ENCODE measurements at places on chromosomes 16 and 17.
A peak's percentile ranks its signal among the peaks of the same experiment; 100 is the strongest.

- DNase-seq = no peak
Observed at GRCh38 chr17:39678340-39679116, 9.3 kb downstream of the PGAP3 start.

GRCh38 chr17:63697341-63698286 is 2.3 kb downstream of the LIMD2 start:
- peak; percentile 69 for DNase-seq

GRCh38 chr17:57708410-57708809 is 36.7 kb downstream of the CCDC182 start:
- no peak for DNase-seq

DNA sequence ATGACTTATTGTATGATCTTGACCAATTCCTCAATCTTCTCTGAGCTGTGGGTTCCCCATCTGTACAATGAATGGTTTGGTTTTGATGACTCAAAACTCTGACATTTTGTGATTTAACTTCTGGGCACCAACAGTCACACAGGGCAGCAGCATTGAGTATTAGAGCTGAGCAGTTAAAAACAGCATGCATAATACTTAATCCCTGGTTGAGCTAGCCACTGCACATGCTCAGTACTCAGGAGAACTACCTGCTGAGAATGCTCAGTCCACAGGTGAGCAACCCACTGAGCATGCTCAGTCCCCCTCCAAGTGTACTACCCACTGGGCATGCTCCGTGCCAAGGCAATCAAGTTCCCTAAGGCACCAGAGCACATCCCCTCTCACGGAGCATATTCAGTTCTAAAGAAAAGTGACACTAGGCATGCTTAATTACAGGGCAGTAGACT is 68.7 kb downstream of the AIPL1 start:
- no peak for DNase-seq

DNA sequence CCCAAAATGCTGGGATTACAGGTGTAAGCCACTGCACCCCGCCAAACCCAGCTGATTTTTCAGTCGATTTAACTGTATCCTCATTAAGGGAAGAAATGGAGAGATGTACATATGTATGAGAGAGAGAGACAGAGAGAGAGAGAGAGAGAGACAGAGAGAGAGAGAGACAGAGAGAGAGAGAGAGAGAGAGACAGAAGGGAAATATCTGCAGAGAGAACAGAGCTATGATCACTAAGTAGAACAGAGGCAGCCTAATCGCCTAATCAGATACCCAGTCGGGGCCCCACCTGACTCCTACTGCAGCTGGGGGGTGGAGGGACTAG is 70.0 kb downstream of the RBBP6 start:
- no peak for DNase-seq

DNA sequence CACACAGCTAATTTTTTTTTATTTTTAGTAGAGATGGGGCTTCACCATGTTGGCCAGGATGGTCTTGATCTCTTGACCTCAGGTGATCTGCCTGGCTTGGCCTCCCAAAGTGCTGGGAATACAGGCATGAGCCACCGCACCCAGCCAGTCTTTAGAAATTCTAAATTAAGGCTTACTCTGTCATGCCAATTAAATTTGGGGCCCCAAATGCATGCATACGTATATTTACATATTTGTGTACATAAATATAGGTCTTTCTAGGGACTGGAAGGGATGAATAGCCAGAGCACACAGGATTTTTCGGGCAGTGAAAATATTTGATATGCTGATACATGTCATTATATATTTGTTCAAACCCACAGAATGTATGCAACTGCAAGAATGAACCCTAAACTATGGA is 105.1 kb downstream of the BCAS3 start:
- no peak for DNase-seq

DNA sequence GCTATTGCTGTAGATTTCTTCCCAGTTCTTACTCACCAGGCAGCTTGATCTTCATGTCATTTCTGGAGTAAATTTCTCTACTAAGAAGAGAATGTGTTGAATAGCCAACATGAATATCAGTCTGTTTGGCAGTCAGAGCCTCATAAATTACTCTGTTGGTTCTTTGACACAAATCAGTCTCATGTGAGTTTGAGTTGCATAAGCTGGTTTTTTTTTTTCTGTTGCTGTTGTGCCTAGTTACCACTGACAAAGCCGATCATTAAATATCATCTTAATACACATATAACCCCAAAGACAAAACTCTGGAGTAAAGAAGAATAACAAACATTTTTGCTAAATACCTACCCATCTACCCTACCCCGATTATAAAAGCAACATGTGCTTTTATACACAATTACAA is 240.5 kb upstream of the KCNJ16 start:
- DNase-seq = no peak

- DNase-seq = no peak
Observed at GRCh38 chr17:37702598-37702997, 42.3 kb downstream of the HNF1B start.

- DNase-seq = no peak
Observed at GRCh38 chr16:12252616-12253015, 276.1 kb downstream of the SNX29 start.

DNA sequence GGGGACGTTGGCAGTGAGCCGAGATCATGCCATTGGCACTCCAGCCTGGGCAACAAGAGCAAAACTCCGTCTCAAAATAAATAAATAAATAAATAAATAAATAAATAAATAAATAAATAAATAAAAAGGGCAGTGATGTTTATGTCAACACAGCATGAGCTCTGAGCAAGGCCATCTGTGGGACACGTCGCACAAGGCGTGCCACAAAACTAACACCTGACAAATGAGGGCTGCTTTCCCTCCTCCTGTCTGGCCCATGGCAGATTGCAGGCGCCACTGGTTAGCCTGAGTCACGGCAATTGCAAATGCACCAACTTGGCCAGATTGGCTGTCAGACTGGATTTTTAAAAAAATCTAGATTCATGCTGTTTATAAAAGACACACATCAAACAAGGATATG is 25.9 kb upstream of the SPNS3 start:
- DNase-seq = no peak

DNA sequence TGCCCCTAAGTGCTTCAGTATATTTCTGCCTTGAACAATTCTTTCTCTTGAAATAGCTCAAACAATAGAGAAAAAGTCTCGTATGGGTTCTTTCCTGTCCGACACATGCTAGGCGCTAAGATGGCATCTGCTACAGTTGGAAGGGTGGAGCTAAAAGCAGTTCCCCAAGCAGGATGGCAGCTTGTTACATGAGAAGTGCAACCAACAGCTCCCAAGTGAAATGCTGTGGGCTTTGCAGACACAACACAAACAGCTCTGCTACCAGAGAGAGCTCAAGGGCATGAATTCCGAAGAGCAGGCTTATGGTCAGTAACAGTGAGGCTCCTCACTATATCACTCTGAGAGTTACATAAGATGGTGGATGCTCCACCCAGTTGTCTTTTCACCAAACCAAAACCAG is 83.8 kb downstream of the VPS53 start:
- no peak for DNase-seq

- DNase-seq = no peak
Observed at GRCh38 chr16:9095171-9095570, 3.7 kb downstream of the HAPSTR1 start.

GRCh38 chr17:13272296-13272695 is 254.5 kb upstream of the ELAC2 start:
- DNase-seq = no peak

DNA sequence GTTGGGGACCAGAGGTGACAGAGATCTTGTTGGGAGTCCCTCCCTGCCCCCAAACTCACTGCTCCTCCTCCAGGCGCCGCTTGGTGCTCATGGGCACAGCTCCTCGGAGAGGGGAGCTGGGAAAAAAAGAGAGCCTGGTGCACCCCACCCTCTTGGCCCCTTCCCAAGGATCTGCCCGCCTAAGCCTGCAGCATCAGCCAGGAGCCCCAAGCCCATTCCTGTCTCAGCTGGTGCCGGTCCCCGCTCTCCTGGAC is 400 bp downstream of the HCFC1R1 start:
- DNase-seq = no peak

DNA sequence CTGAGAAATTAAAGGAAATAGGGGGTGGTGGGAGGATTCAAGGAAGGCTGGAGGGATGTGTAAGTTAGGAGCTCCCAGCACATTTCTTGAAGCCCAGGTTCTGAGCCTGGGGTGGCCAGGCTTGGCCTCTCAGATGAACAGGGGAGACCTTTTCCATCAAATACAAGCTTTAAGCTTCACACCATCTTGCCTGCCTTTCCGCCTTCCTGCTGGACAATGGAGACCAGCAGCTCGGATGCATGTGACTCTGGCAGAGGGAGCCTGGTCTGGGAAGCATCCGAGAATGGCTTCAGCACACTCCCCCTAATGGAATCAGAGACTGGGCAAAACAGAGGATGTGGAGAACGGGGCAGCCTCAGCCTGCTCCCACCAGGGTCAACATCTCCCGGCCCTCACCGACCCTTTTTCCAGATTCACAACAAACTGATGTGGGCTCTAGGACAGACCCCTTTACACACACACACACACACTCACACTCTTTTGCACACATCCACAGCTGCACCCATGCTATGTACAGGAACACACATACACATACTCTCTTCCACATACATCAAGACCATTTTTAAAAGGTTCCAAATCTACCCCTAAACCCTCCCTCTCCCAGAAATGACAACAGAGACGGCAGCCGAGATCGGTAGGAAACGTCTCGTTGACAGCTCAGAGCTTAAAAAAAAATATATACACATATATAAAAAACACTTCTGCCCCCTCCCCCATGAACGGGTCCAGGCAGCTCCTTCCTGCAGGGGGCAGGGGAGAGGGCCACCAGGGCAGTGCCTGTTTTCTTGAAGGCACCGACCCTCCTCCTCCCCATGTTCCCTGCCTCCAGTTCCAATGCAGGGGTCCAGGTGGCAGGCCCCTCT is 6.5 kb upstream of the ATXN7L3 start:
- no peak for DNase-seq

DNA sequence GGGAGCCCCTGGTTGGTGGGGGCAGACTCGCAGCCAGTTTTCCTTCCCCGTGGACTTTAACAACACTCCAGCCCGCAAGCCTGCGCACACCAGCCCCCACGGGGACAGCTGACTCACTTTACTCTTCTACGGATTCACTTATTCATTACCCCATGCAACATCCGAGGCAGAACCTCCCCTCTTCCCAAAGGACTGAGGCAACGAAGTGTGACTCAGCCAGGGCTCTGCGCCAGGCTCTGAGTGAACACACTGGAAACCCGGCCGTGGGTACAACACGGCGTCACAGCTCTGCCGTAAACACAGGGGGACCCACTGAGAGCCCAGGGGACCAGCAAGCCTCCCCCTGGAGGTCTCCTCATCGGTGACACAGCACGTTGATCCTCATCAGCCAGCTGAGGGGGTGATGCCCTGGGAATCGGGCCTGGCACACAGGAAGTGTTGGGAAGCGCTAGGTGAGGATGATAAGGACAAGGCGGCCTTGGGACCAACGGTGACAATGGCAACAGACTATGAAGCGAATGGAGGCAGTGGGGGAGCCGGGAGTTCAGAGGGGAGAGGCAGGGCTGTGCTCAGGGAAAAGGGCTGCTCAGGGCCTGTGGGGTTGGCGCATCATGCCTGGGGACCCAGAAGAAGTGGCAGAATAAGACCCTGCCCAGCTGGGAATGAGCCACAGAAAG is 14.6 kb downstream of the COTL1 start:
- DNase-seq = peak; percentile 44

DNA sequence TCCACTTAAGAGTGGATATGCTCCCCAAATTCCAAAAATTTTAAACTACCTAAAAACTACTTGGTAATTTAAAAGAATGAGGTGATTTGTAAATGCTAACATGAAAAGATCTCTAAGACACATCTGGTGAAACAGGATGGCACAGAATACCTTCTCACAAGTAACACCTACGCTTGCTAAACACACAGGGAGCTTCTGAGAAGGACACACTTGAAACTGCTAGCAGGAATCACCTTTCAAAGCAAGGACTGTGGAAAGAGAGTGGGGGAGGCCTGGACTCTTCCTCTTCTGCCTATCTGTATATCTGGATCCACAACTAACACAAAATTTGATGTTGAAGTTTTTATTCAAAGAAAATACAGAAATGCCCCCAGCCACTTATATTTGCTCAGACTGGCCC is 52.4 kb downstream of the CYTH1 start:
- DNase-seq = no peak

- DNase-seq = no peak
Observed at GRCh38 chr17:76868669-76869495, 678 bp downstream of the MGAT5B start.

- DNase-seq = no peak
Observed at GRCh38 chr17:82956146-82956725, 116.4 kb upstream of the ZNF750 start.

- DNase-seq = no peak
Observed at GRCh38 chr17:82440469-82440981, 10.0 kb downstream of the CYBC1 start.

DNA sequence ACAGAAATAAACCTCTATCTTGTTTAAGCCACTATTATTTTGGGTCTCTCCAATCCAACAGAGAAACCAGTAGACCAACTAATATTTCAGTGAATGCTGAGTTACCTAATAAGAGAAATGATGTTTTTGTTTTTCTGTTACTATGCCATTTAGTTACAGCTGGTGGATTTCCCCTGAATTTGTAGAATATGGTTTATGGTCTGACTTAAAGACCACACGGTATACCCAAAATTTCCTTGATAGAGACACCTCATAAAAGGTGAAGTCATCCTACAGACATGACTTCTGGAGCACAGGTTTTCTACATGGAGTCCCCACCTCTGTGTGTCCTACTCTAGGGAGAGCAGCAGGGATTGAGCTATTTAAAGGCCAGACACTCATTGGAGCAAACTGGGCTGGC is 13.3 kb downstream of the PIK3R5 start:
- DNase-seq = no peak

- DNase-seq = no peak
Observed at GRCh38 chr16:60230666-60231065, 1496.5 kb upstream of the GOT2 start.

DNA sequence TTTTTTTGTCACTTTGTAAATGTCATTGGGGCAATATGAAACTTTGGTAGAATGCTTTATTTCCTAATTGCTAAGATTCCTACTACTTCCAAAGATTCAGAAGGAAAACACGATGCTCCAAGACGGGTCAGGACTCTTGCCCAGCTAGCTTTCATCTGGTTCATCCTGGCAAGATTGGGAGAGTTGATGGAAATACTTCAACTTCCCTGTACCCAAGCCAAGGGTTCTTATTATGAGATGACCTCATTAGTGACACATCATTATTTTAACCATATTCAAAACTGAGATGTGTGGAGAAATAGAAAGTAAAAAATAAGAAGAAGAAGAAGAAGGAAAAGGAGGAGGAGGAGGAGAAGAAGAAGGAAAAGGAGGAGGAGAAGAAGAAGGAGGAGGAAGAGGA is 25.6 kb downstream of the SOX9 start:
- DNase-seq = no peak
